ENCODE measurements at places on chromosomes 1 and 21.

- peak; percentile 45 for DNase-seq
These were observed 32.0 kb downstream of the RSPH1 start for GRCh38 chr21:42463861-42464515.

DNA sequence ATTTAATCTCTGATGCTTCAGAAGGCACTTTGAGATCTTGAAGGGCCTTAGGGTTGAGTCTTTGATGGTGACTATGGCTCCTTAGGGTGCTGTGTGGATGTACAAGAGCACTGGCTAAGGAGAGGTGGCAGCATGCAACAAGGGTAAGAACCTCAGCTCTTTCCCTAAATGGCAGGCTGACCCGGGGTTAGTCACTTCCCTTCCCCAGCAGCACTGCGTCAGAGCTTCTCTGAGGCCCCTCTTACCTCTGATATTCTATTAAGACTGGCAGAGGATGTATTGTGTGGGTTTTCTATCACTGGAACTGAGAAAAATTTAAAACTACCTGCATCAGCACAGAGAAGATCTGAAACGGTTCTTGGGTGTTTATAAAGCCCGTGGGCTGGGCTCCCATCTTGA lies 11.8 kb downstream of the C1orf116 start:
- DNase-seq, result no peak

DNA sequence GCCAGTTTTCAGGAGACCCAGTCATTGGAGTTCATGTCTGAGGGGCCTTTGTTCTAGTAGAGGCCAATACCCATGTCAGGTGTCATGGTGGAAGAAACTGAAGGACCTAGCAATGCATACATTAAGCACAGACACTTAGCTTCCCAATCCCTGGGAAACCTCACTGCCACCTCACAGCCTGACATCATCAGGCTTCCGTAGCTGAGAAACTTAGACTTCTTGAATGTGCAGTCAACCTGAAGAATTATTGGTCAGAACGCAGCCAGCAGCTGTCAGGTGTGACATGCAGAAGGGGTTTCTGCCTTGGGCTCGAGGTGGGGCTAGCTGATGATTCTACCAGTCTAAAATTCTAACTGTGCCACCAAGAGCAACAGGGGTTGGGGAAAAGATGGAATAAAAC lies 1.9 kb upstream of the ITPKB start:
- DNase-seq, result no peak

DNA sequence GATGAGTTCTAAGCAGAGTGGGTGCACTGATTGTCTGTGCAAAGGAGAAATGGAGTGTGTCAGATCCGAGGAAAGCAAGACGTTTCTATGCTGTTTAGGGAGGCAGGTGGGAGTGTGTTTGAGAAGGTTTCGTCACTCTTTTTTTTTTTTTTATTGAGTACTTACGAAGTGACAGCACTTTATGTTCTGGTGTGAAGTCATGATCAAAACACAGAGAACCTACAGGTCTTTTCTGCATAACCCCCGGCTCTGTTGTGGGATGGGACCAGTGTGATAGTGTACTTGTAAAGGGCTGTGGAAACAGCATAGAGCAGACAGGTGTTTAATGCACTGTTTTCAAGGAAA lies 26.7 kb downstream of the MIA3 start:
- DNase-seq, result no peak

DNA sequence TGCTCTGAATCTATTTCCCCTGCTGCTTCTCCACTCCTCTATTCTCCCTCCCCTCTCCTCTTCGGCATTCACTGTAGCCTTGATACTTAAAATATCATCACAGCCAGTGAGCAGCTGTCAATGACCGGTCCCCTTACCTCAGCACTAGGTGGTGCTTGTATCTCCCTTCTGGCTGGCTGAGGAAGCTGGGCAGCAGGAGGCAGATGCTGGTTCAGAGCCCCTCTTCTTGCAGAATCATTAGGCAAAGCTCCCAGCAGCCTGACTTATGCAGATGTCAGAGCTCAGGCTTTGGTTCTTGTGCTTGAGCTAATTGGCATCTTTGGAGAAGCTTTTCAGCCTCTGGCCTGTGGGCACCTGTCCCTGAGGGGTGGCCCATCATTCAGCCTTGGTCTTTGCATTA lies 31.9 kb upstream of the KCNA2 start:
- no peak for DNase-seq

All from hematopoietic multipotent progenitor cell treated with erythropoietin and hydrocortisone succinate and interleukin-3 and kit ligand, for 17 days (in vitro differentiated cells).